ENCODE measurements at places on chromosomes 7 and 10.

DNA sequence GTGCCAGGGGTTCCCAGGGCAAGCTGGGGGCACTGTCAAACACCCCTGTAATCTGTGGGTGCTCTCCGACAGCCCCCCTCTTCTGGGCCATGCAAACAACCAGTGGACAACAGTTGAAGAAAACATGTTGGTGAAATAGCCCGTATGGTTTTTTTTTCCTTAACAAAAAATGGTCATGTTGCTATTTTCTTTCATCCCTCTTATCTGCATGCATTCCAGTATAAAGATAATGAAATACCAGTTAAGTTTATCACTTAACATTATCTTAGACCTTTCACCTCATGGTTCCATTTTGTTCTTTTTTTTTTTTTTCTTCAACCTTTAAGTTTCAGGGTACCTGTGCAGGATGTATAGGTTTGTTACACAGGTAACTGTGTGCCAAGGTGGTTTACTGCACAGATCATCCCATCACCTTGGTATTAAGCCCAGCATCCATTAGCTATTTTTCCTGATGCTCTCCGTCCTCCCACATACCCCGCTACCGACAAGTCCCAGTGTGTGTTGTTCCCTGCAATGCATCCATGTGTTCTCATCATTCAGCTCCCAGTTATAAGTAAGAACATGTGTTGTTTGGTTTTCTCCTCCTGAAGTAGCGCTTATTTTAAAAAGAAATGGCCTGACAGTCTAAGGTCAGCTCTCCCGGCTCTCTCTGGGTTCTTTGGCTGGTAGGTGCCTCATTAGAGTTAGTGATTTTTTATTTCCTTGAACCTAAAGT is 110.1 kb downstream of the NRP1 start:
- no peak for DNase-seq

DNA sequence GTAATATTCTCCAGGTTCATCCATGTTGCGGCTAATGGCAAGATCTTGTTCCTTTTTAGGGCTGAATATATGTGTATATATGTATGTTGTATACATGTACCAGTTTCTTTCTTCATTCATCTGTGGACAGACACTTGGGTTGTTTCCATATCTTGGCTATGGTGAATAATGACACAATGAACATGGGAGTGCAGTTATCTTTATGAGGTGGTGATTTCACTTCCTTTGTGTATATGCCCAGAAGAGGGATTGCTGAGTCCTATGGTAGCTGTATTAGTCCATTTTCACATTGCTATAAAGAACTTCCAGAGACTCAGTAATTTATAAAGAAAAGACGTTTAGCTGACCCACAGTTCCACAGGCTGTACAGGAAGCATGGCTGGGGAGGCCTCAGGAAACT is 17.1 kb upstream of the TSPAN15 start:
- no peak for DNase-seq

DNA sequence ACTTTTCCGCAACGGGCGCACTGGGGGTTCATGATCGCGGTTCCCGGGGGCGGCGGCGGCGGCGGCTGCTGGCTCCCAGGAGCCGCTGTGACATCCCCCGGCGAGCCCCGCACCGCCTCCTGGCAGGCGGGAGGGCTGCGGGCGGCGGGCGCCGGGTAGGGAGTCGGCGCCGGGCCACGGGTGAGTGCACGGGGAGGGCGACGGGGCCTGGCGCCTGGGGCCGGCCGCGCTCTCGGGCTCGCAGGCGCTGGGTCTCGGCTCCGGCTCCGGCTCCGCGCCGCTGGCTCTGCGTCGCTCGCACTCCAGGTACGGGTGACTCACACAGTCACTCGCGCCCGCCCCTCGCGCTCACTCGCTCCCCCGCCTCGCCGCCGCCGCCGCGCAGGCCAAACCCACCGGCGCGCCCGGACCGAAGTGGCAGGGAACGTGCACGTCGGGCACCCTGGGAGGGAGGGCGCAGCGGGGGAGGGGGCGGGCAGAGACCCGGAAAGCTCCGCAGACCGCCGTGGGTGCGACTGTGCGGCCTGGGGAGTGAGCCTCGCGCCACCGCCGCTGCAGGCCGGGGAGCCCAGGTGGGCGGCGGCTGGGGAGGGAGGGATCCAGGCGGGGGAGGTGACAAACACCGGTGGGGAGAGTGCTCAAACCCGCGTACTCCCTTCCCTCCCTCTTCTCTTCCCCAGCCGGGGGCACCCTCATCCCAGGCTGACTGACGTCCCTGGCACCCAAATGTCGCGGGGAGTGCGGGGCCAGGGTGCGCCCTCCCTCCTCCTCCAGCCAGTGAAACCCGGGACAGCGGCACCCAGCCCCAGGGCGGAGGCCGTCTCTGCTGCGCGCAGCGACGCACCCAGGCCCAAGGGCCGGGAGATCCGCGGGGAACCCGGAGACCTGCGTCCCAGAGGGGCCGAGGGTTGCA is 276.9 kb upstream of the NEBL start:
- no peak for DNase-seq

DNA sequence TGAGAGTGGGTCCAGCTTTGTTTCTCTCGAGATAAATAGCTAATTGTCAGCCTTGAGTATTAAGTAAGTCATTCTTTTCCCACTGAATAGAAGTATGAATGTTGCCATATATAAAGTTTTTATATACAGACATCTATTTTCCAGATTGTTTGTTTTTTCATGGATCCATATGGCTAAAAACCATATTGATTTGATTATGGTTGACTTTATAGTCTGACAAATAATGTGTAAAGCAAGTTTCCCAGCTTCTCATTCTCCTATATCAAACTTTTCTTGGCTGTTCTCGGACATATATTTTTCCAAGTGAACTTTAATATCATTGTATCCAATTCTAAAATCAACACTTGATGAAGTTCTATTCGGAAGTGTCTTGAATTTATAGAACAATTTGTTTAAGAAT is 352.4 kb upstream of the MEOX2 start:
- no peak for DNase-seq

DNA sequence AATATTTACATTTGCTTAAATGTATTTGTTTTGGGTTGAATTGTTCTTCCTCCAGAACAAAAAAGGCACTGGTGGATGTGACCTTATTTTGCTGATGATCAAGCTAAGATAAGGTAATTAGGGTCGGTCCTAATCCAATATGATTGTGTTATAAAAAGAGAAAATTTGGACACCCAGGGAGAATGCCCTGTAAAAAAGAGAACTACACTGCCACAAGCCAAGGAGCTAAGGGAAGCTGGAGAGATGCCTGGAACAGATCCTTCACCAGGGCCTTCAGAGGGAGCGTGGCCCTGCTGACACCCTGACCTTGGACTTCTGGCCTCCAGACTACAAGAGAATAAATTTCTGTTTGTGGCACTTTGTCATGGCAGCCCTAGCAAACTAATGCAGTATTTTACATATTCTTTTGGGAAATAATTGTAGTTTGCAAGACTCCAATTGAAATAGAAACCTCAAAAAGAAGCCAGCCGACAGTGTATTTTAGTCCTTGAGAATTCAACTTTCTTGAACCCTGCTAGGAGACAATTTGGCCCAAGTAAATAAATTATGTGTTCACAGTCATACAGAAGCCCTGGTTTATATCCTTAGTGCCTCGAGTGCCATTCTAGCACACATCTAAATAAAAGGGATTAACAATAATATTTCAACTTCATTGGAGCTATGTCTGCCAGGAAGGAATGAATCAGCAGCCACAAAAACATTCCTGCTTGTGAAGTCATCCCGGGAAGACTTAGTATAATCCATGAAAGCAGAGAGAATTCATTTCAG is 164.6 kb downstream of the PKD1L1 start:
- DNase-seq, result peak; percentile 98

- DNase-seq, result no peak
Observed at GRCh38 chr10:103184615-103185014, 8.5 kb downstream of the NT5C2 start.

Measured in IMR-90 (cell line).